ENCODE measurements at places on chromosomes 4 and X.

DNA sequence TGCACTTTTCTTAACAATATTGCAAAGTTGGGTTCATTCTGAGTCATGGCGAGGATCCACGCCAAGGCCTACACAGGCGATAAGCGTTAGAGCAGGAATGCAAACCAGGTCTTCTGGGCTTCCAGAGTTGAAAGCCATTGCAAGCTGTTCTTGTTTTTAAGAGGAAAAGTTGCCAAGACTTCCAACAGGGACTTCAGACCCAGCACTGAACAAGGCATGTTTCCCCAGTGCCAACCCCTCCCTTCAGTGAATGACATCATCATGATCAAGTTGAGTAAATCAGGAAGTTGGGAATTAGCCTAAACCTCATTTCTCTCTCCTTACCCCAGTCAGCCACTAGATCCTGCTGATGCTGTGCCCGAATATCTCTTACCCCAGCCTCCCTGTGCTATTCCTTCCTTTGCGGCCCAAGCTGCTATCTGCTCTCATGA is 355.1 kb downstream of the HS3ST1 start:
- DNase-seq = no peak

DNA sequence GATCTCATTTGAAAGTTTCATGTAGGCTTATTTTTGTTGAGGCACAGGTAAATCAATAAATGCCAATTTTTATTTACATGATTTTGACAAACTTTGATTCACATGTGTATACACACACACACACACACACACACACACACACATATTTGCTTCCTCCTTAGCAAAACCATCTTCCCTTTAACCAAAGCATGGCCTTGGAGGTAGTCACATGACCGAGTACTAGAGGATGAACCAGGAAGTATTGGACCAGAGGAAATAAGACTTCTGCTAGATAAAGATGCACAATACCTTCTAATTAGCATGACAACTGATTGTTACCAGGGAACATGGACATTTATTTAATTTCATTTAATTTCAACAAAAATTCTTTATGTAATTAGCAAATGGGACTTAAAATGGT is 23.4 kb upstream of the CFAP299 start:
- no peak for DNase-seq

DNA sequence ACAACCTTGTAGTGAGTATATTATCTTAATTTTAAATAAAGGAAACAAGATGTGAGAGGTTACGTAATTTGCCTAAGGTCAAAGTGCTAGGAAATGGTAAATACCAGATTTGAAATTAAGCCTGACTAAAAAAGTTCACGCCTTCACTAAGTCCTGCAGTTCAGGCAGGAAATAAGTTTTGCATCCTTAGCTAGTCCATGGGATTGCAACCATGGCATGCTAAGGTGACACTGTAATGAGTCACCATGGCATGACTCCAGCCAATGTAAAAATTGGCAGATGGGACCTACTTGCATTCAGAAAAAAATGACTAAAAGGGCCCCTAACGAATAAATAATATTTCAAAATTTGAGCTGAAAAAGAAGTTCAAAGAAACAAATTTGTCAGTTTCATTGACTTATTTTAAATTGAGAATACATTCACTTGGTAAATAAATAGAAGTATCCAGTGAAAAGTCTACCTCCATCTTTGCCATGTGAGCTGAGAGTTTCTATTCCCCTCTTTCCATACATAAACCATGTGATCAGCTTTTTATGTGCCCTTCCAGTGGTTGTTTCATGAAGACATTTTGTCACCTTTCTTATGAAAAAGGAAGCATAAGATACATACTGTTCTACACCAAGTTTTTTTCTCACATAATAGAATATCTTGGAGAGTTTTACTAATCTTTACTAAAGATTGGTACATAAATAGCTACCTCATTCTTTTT is 72.4 kb downstream of the ANKRD50 start:
- DNase-seq = no peak

DNA sequence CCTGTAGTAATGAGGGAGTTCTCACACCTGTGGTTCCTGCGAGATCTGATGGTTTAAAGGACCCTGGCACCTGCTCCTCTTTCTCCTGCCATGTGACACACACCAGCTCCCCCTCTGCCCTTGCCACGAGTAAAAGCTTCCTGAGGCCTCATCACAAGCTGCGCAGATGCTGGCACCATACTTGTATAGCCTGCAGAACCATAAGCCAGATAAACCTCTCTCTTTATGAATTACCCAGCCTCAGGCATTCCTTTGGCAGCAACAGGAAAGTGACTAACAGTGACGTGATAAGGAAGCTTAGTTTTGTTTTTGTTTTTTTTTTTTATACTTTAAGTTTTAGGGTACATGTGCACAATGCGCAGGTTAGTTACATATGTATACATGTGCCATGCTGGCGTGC is 130.9 kb downstream of the AFAP1 start:
- no peak for DNase-seq

DNA sequence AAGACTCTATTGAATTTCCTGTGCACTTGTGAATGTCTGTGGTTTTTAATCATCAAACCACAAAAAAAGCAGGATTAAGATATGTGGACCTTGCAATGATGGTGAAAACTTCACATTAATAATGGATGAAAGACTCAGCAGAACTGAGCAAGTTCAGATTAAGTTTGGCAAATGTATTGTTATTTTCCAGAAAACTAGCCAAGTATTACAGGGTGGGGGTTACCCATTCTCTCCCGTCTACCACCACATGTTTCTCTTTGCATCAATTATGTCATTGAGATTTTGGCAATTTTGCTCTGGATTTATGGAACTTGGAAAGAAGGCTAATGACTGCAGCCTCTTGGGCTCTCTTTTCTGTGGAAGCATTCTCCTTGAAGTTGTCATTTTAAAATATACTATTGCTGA is 577.1 kb downstream of the ANKRD50 start:
- DNase-seq = no peak

DNA sequence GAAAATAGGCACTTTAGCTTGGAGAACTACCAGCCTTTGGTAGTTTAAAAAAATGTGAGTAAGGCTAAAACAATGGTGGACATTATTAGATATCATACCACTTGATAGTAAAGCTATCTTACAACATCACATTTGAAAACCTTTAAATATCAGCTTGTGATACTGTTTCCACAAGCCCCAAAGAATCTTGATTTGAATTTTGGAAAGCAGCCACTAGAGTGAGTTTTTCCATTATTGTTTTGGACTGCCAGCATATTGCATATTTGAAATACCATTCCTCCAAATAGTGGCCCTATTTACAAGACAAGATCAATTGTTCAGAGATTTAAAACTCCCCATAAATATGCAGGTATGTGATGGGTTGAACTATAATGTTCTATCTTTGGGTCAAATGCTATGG is 303.0 kb upstream of the PRPS2 start:
- no peak for DNase-seq

- DNase-seq = peak; percentile 18
Observed at GRCh38 chr4:128268970-128269369, 18.6 kb downstream of the PGRMC2 start.

GRCh38 chr4:18082236-18082635 is 60.7 kb upstream of the LCORL start:
- no peak for DNase-seq

DNA sequence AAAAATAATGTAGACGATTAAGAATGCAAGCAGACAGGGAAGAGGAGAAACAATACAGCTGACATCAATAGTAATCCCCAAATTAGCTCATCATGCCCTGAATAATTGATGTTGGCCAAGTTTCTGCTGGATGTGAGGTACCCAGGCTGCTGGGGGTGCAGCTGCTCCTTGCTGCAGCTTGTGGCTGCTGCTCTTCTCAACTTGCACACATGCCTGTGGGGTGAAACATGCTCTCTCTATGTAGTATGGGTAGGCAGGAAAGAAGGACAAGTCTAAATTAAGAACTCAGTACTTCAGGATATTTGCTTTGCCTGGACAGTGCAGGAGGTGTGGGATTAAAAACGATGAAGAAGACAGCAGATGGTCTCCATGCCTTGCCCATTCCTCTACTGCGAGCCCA is 16.7 kb downstream of the EDA2R start:
- DNase-seq = no peak

- DNase-seq = no peak
Observed at GRCh38 chrX:125089761-125090445, 229.8 kb upstream of the TEX13C start.

DNA sequence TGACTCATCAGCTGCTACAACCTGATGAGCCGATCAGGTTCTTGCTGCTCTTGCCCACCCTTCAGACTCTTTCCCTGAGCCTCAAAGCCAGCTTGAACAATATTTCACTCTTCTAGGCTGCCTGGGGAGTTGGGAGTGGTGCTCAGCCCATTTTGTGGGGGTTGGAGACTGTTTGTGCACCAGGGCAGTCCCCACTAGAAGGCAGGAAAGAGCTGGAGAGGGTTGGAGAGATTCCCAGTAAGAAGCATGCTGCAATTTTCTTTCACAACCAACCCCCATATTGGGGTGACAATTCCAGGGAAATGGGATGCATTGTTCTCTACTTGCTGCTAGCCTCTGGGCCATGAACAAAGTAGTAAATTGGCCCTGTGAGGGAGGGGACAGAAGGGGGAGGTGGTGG is 44.1 kb downstream of the SLC16A2 start:
- no peak for DNase-seq

GRCh38 chr4:5813882-5814255 is 79.0 kb downstream of the CRMP1 start:
- DNase-seq = no peak

GRCh38 chr4:74555231-74555630 is 110.3 kb downstream of the AREG start:
- DNase-seq = no peak

GRCh38 chr4:145048817-145049216 is 49.2 kb downstream of the ANAPC10 start:
- no peak for DNase-seq

DNA sequence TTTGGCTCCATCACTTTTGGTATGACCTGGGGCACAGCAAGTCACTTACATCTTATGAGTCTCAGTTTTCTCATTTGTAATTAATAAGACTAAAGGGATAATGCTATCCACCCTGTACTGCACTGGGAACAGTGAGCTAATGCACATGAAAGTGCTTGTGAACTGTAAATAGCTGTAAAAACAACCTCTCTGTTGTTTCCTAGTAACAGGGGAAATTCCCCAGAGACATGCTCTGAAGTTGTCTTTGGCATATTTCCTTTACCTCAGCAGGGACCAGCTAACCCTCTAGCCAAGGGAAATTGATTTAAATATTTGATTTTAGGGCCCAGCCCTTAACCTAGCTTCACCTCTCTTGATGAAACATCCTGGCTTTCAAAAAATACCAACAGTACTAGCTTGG is 6.1 kb upstream of the CYSLTR1 start:
- DNase-seq = peak; percentile 3

GRCh38 chrX:38954520-38954919 is 153.3 kb downstream of the MID1IP1 start:
- no peak for DNase-seq

DNA sequence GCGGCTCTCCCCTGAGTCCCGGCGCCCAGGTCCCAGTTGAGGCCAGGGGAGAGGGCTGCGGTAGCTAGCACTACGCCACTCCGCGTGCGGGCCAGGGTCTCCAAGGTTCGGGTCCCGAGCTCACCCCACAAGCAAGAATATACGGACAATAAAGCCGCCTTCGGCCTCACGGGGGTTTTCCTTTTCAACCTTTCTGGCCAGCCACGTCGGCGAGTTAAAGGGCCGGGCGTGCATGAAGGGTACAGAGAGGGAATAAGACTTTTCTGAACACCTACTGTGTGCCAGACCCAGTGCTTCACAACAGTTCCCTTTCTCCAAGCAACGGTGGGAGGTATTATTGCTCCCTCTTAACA is 138.5 kb upstream of the ZIC3 start:
- DNase-seq = no peak

Measured in retina (tissue), 1 donor.